ENCODE measurements at places on chromosomes 4 and X.

DNA sequence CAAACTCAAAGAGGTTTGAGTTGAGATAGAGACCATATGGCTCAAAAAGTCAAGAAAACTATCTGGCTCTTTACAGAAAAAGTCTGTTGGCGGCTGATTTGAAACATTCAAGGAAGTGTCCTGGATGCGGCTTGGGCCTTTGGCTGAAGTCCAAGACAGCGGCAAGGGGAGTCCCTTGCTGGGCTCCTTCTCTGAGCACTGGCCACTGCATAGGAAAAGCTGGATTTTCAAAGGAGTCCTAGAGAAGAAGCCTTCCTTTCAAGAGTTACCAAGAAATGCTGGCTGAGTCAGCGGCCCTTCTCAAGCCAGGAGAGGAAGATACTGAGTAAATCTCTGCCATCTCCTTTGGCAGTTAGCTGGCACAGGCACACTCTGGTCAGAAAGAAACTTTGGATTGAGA lies 12.1 kb downstream of the APLN start:
- DNase-seq = no peak

GRCh38 chr4:23033796-23034195 lies 341.1 kb downstream of the GBA3 start:
- DNase-seq = no peak

DNA sequence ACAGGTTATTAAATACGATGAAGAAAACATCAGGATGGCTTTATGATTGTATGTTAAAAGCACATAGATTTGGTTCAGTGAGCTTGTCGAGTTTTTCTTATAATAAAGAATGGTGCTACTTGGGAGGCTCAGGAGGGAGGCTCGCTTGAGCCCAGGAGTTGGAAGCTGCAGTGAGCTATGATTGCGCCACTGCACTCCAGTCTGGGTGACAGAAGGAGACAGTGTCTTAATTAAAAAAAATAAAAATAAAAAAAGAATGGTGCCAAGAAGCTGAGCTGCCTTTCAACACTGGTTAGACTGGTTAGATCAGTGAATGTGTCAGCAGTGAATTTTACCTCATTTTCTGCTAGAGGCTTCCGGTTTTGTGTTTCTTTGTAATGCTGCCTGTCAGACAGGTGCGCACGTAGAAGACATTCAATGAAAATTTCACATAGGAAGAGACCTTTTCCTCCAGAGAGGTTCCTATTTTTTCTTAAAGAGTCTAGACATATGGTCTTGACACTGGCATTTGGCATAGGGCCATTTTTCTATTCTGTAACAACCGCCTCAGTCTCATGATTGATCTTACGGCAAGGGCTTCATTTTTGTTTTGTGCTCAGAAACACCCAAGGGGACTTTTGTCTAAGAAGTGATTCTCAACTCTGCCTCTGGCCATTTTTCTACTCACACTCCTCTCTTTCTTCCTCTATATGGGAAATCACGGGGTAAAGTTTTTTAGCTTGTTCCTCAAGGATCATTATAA lies 15.0 kb upstream of the ARSF start:
- peak; percentile 15 for DNase-seq

- no peak for DNase-seq
Observed at GRCh38 chrX:150527108-150527507, 41.3 kb upstream of the MTM1 start.

GRCh38 chrX:39425124-39425806 lies 624.0 kb downstream of the MID1IP1 start:
- DNase-seq = no peak

- no peak for DNase-seq
Observed at GRCh38 chrX:153766871-153767673, 3.0 kb downstream of the PLXNB3 start.

GRCh38 chr4:85759388-85759787 lies 284.4 kb downstream of the ARHGAP24 start:
- DNase-seq = no peak

DNA sequence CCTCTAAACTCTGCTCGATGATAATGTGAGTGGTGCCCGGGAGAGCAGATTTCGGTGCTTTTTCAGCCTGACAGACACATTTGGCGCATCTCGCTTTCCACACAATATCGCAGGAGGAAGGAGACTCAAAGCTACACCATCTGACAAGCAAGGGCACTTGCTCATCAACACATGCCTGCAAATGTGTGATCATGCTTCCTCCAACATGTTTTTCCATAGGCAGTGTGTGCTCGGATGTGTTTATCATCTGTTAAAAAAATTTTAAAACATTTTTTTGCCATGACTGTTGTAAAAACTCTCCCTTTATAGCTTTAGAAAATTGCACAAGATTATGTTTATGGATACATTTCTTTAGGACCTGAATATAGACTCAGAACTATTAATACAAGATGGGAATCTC lies 170.3 kb upstream of the PUDP start:
- DNase-seq = no peak

- DNase-seq = peak; percentile 93
Observed at GRCh38 chr4:48902266-48902665, 4.3 kb downstream of the OCIAD2 start.

DNA sequence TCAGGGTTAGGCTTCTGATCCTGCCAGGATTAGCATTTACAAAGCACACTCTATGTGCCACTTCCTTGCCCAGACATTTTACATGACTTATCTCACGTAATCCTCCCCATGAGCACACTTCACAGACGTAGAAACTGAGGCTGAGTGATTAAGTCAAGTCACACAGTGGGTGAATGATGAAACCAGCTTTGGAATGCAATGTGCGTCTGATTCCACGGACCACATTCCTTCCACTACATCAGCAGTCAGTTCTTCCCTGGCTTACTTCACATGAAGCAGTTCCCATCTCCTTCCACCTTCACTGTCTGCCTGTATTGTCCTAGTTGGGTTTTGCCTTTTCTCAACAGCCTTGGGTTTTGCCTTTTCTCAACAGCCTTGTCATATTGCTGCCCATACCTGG lies 134.3 kb upstream of the PPARGC1A start:
- DNase-seq = no peak

GRCh38 chrX:78658414-78658813 lies 714 bp downstream of the RTL3 start:
- DNase-seq = no peak

- no peak for DNase-seq
Observed at GRCh38 chr4:78707268-78707667, 68.9 kb upstream of the BMP2K start.

DNA sequence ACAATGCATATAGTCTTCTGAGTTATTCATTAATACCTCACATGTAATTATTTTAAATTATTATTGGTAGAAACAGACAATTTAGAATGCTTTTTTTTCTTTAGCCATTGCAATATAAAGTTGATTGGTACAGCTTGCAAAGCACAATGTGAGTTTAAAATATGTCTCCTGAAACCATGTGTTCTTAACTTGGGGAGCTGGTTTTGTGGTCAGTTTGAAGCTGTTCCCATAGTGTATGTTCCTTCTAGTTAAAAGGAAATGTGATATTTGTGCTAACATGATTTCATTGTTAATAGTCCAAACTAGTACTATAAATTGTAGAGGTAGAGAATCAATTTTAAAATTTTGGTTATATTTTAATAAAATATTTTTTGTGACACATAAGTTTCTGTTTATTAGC lies 247.2 kb downstream of the BMPR1B start:
- DNase-seq = no peak

DNA sequence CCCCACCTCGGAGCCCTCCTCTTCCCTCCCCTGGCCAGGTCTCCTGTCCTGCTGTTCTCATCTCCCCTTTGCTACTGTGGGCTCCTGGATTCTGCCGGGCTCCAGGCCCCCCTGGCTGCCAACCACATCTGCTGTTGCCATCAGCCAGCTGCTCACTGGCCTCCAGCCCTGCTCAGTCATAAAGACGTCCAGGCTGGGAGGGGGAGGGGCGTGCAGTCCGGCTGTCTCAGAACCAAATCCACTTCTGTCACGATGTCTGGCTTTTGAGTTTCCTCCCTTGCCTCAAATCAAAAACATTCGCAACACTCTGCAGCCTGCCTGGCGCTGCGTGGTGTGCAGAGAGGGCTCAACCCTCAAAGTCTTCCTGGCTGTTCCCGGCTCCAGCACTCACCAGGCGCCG lies 7.1 kb downstream of the RASL11B start:
- DNase-seq = peak; percentile 87

DNA sequence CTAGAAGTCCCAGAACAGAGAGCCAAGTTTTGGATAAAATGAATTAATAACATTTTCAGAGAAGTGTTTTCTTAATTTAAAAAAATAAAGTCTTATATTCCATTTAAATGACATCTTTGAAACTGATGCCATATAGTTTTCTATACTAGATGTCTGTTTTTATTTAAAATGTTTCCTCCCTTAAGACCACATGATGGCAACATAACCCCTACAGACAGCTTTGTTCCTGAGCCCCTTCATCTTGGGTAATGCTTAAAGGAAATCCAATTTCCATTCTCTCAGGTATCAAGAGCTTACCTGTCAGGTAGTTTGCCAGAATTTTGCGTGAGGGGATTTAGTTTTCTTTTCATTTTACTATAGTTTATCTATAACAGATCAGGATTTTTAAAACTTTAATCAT lies 181.4 kb upstream of the UGT8 start:
- no peak for DNase-seq

- DNase-seq = no peak
Observed at GRCh38 chrX:13579661-13580060, 10.3 kb downstream of the EGFL6 start.

DNA sequence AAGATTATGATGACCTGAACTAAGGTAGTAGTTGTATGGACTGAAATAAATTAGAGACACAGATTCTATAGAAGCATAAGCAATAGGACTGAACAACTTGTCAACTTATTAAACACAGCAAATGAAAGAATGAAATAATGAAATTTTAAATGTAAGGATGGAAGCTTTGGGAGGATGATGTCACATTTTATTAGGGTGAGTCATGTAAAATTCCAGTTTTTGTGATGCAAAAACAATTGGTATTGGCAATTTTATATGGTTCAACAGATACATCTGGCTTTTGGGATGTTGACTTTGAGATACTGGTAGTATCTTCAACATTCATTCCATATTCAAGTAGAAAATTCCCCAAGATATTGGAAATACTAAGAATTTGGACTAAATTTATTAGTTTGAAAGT lies 72.7 kb upstream of the IL15 start:
- DNase-seq = no peak

DNA sequence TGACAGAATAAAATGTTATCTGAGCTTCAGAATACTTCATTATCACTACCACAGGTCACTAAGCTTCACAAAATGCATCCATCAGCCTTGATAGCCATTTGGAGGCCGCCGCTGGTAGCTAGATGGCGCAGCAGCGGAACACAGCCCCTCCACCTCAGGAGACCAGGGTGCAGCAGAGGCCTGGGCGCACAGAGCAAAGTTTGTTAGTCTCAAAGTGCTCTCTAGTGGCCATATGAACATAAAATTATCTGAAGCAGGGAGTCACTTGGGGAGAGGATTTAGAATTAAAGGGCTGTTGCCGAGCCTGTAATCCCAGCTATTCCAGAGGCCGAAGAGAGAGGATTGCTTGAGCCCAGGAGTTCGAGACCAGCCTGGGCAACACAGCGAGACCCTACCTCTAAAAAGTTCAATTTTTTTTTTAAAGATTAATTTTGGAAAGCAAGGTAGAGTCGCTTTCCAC lies 8.1 kb upstream of the DCTD start:
- no peak for DNase-seq

GRCh38 chr4:8217871-8218270 lies 18.8 kb downstream of the SH3TC1 start:
- no peak for DNase-seq

DNA sequence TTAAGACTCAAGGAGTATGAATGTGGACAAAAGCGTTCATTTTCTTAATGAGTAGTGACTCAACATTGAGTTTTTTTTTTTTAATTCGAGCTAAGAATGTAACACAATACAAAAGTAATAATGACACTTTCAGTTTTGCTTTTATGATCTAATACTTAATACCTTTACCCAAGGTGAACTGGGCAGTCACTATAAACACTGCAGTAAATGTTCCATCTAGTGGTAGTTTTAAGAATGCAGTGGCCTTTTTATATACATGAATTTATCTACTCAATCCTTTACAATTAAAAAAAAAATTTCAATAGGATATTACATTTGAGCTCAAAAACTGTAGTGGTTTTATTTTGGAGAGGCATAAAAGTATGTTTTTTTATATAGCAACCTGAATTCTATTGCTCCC lies 33.9 kb downstream of the PDK3 start:
- no peak for DNase-seq

DNA sequence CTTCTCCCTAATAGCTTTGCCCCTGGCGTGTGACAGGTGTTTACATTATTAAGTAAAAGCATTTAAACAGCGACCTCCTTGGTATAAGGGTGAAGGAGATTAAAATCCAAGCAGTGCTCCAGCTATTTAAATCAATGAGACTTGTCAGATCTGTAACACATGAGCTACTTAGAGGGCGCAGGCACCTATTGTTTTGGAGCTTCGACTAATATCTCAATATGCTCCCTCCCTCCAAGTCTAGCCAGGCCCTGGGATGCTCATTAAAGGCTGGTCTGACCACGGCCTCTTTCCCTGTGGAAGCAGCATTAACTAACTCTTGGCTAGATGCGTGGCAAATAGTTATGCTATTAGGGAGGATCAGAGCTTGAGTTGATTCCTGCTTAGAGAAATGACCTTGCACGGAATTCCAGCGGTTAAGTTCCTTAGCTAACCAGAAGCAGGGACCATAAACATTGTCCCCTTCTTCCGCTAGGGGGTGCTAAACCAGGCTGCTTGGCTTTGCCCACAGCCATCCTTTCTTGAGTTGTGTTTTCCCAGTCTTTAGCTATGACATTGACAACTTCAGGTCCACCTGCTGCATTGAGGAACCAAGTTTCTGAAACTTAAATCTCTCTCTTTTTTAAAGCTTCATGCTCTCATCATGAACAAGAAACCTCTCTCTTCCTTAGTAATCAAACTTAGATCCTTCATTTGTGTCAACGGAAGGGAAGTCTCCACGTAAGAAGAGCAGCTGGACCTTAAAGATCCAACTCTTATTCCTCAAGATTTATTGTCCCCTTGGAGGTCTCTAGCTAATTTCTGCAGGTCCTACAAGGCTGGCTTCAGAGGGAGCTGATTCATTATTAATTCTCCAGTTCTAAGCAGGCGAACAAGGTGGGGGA lies 80.7 kb upstream of the IGFBP7 start:
- DNase-seq = no peak

GRCh38 chr4:87505862-87506261 lies 23.3 kb downstream of the SPARCL1 start:
- DNase-seq = no peak

Data from NCI-H446 treated with DMSO at 0.1 percent for 48 hours (cell line).